ENCODE measurements at places on chromosomes 7 and 10. TPM values are rescaled to one million over a fixed set of nuclear protein-coding genes. Genes with fewer than 3 reads are reported as not detected.

- DNase-seq, result no peak
Measured at GRCh38 chr7:75048435-75049379, 24.9 kb downstream of the RCC1L start.

DNA sequence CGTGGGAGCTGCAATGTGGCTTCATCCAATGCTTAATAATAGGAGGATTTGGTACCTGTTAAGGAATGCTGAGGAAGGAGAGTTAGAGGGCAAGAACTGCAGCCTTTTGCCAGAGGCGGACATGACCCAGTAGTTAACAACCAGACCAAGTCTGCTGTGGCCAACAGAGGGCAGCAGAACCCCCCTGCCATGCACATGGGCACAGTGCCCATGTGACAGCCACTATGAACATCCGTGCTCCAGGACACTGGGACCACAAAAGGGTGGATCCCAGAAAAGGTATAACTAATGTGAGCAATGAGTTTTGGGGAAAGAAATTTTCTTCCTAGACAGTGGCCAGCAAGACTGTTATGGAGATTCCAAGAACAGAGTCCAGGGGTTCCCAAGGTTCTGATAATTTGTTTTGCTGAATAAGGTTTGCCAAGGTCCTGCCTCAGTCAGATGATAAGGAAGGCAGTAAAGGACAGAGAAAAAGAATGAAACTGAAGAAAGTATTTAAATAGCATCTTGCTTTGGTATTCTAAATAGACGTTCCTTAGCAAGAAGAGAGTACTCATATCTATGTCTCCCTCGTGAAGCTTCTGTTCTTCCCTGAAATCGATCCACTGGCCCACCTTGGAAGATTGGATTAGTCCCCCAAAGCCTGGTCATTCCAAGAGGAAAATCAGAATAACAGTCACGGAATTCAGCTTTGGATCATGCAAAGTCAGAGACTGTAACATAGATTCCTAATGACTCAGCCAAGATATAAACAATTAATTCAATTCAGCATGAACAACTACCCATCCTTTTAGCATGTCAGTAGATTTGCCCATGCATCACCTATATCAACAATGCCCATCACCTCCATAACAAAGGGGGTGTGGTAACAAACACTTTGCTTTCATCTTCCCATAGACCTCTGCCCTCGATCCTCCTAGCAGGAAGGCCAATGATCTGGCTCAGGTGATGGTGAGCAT is 56.0 kb downstream of the LGI1 start:
- no peak for DNase-seq

ENTPD1 gene
- total RNA-seq, result 26.3 TPM

GRCh38 chr10:58641708-58642107 is 129.0 kb downstream of the BICC1 start:
- DNase-seq, result no peak

- DNase-seq, result no peak
Measured at GRCh38 chr7:1024331-1024841, 20.0 kb upstream of the GPR146 start.
